ENCODE measurements at places on chromosomes 16 and 17.

GRCh38 chr17:16924696-16925440 lies 47.0 kb downstream of the TNFRSF13B start:
- DNase-seq: no peak

DNA sequence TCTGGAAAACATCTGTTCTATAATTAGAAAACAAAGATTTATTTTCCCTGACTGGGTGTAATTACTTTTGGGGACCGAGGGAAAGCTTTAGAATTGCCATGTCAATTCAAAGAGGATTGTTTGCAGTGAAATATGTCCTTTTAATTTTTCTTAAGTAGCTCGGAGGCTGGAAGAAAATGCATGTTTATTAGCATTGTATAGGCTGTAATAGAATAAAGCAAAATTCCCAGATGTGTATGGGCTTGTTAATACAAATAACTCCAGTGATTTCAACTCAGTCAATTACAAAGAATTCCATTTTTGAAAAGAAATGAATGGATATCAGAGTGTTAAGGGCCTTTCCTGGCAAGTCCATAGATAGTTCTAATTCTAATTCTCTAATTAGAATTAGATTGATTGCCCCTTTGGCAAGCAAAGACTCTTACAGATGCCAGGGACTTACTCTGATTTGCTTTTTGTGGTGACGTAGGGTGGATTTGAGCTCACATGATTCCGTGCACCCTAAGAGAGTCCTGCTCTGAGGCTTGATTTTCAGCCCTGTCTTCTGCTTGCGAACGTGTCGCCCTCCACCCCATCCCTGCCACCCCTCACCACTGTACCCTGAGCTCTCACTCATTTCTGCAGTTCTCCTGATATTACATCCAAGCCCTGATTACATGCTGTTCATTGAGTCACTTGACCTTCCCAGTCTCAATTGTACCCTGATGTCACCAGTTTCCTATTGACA lies 70.0 kb upstream of the FAM20A start:
- no peak for DNase-seq

GRCh38 chr17:81491761-81492160 lies 20.8 kb downstream of the ACTG1 start:
- DNase-seq: no peak

DNA sequence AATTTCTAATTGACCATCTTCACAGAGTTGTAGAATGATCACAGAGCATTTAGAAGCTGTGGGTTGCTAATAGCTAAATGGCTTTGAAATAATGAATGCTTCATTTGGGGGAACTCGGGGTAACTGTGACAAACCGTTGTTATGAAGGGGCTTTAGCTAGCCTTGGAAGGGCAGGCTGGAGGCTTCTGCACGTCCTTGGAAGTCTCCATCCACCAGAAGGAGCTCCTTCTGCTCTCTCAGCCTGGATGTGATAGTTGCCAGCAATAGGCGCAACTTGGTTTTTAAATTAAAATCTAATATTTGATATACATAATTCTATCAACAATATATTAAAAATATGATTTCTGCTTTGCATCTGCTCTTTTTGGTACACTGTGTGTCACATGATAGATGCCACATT lies 200.5 kb downstream of the RPTOR start:
- DNase-seq: no peak

DNA sequence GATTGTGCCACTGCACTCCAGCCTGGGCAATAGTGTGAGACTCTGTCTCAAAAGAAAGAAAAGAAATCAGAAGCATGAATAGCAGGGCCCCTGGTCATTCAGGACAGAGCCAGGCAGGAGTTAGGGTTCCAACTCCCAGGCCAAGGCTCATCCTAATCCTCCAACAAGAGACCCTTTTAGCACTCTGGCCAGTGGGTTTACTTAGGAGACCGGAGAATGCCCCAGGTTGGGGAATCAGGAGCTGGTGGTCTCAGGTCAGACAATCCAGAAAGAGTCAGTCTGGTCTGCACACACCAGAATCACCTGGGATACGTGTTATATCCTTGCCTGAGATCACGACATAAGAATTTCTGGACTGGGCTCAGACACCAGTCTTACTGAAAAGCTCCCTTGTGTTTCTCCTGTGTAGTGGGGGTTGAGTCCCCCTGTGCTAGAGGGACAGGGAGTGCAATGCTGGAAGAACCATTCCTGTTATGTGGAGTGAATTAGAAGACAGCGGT lies 48.7 kb downstream of the CCDC42 start:
- DNase-seq: no peak

DNA sequence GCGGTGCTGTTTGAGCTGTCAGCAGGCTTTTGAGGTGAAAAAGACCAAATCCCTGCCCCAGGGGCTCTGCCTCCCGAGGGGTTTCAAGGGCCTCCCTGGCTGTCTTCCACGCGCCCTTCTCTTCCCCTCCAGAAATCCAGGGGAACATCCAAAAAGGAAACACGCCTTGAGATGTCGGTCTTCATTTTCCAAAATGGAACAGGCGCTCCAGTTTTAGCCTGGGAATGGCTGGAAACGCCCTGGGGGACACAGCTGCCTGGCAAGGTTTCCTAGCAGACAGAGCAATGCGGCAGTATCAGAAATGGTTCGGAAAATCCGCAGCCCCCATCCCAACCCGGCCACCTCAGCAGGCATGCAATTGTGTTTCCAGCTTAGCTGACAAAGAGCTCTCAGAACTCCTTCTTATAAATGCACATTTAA lies 16.6 kb upstream of the LITAF start:
- no peak for DNase-seq

- no peak for DNase-seq
Observed at GRCh38 chr17:43770957-43771356, 7.8 kb downstream of the DUSP3 start.

GRCh38 chr17:10247810-10248209 lies 49.4 kb upstream of the GAS7 start:
- DNase-seq: no peak

- DNase-seq: no peak
Observed at GRCh38 chr16:3274490-3274889, 8.8 kb upstream of the ZNF263 start.

- DNase-seq: no peak
Observed at GRCh38 chr17:2950846-2951245, 112.6 kb downstream of the OR1D5 start.

GRCh38 chr16:49731911-49732310 lies 124.0 kb downstream of the ZNF423 start:
- no peak for DNase-seq

- DNase-seq: no peak
Observed at GRCh38 chr17:63525190-63525946, 2.2 kb downstream of the KCNH6 start.

GRCh38 chr16:75702242-75702641 lies 981 bp upstream of the DUXB start:
- DNase-seq: no peak

GRCh38 chr16:31198207-31198882 lies 4.2 kb downstream of the PYCARD start:
- DNase-seq: no peak

DNA sequence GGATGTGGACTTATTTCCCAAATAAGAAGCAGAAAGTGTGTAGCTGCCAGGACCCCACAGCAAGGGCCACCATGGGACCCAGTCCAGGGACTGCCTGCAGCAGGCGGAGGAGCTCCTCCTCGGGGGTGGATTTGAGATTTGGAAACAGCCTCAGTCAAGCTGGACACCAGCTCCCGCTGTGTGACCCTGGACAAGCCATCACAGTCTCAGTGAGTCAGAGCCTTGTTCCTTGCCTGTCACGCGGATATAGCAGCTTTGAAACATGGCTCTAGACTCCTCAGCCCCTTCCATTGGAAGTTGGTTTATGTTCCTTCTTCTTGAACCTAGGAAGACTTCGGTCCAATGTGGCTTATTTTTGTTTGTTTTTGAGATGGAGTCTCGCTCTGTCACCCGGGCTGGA lies 12.5 kb upstream of the DPEP1 start:
- DNase-seq: no peak

DNA sequence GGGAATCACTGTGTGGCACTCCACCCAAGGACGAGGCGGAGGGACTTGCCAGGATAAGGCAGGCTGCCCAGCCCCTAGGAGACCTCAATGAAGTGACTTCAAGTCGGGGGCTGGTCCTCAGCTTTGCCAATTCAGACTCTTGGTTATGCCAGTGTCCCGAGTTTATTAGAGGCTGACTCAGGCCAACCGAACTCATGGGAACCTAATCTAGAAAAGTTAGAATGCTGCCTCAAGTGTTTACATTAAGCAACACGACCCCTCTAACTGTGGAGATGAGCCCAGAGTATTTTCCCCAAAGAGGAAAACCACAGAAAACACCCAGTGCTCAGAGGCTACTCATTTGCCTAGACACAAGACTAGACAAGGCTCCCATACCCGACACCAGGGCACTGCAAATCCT lies 1.1 kb upstream of the TEKT3 start:
- DNase-seq: no peak

DNA sequence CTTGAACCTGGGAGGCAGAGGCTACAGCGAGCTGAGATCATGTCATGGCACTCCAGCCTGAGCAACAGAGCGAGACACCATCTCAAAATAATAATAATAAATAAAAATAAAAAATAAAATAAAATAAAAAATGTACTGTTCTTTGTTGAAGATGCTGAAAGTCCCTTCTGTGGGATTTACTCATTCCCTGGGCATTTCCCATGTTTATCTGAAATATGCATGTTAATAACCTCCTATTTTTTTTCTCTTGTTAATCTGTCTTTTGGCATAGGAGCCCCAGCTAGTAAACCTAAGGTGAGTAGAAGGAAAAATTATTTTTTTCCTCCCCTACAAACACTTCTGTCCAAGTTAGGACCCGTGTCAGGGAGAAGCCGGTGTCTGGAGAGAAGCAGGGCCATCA lies 34.4 kb downstream of the TMEM92 start:
- DNase-seq: no peak

GRCh38 chr16:71514476-71514875 lies 11.8 kb upstream of the CHST4 start:
- DNase-seq: no peak

GRCh38 chr16:13269905-13270528 lies 368.6 kb downstream of the SHISA9 start:
- DNase-seq: no peak

- no peak for DNase-seq
Observed at GRCh38 chr17:29664743-29665480, 42.2 kb upstream of the CORO6 start.

GRCh38 chr17:19533718-19534561 lies at the start of gene SLC47A1:
TSS of gene SLC47A1 (plus strand) at chr17:19533854. CDS start at chr17:19533940, 86 bp downstream.
- peak; percentile 43 for DNase-seq

DNA sequence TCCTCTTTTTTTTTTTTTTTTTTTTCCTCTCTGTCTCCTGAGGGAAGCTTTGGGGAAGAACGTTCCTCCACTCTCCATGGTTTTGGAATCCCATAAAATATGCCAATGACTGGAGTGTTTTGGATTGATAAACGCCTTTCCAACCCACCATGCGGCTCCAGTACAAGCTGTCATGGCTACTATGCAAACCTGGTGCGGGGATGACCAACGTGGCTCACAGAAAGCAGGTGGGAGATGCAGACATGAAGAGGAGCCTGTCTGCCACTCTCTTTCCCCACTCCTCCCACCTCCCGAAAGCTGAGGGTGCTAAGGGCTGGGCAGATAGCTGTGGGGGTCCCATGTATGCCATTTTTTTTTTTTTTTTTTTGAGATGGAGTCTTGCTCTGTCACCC lies 69.9 kb upstream of the SEC14L1 start:
- no peak for DNase-seq

DNA sequence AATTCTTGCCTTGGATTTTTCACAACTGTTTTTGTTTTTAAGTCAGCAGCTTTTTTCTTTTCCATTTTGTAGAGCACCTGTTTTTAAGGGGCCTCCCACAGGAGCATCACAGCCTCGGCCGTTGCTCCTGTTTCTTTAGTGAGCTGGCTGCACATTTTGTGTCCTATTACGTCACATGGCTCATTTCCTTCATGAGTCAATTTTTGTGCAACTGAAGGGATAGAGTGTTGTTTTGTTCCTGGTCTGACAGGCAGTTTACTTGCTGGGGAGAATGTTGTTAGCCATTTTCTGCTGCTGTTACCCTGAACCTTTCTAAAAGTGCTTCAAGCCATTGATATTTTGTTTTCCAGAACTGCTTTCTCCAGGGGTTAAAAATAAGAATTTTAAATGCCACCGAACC lies 45.0 kb upstream of the CRISPLD2 start:
- no peak for DNase-seq

DNA sequence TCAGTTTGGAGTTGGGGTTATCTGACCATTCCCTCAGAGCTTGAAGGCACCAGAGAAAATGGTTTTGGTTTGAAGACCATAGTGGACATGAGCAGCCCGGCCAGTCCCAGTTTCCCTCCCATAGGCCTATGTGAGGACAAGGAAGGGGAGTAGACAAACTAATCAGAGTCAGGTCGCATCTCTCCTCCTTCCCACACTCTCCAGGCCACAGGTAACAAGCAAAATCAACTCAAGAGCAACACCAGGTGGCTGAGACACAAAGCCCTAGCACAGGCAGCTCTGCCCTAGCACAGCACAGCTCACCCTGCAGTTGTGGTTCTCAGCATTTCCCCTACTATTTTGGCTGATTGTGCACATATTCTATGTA lies 7.2 kb downstream of the SUPT4H1 start:
- no peak for DNase-seq

GRCh38 chr17:64262198-64262999 lies 661 bp downstream of the TEX2 start:
- DNase-seq: peak; percentile 44

GRCh38 chr16:56742030-56742984 lies 12.4 kb downstream of the NUP93 start:
- DNase-seq: no peak

- DNase-seq: no peak
Observed at GRCh38 chr17:6035801-6036394, 34.3 kb upstream of the WSCD1 start.

GRCh38 chr17:68462381-68463210 lies 5.3 kb upstream of the WIPI1 start:
- DNase-seq: peak; percentile 61

GRCh38 chr17:29905086-29905878 lies 24.7 kb downstream of the SSH2 start:
- DNase-seq: no peak

GRCh38 chr16:46426336-46426735 lies 194.8 kb downstream of the SHCBP1 start:
- DNase-seq: no peak
